AG10803 (cell line): ENCODE measurements at places on chromosomes 1 and 21.

DNA sequence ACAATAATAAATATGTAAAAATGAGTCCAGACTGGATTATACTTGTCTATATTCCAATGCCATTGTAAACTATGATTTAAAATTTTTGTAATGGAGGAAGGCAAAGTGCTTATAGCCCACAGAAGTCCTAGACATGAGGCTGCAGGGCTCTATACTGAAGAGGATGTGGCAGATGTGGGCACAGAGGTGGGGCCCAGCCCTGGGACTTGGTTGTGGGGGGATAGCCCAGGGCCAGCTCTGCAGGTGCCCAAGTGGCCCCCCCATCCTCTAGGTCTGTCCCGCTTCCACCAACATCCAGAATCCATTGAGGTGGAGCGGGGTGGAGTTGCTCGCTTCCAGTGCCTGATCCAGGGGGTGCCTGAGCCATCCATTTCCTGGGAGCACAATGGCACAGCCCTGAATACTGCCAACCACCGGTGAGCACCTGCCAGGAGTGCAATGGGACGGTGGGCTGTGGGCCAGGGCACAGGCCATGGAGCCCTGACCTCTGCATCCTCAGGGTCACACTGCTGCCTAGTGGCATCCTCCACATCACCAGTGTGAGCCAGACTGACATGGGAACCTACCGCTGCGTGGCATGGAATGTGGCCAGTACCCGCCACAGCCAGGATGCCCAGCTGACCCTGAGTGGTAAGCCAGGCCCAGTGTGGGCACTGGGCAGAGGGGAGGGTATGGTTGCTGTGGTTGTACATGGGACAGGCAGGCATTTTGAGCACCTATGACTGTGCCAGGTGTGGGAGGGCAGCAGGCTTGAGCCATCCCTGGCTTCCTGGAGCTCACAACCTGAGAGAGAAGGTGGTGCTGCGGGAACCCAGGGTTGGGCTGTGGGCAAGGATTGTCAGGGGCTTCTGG is 21.0 kb downstream of the SLC27A3 start:
- no peak for DNase-seq

DNA sequence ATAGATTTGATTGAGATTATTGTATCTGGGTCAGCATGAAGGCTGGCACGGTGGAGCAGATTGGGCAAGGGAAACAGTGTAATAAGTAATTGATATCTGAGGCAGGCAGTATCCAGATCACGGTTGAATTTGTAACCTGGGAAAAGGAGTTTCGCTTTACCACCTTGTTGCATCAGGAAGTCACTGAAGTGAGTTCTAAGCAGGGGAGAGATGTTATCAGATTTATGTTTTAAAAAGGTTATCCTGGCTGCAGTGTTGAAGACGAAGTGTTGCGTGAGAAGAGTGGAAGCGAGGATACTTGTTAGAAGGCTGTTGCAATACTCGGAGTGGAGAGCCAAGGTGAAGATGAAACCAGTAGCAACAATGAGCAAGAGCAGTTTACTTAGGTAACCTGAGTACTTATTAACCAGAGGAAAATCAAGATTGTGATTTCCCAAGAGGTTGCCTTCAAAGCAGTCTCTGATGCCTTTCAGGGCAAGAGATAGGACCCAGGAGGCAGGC is 77.8 kb downstream of the LHX9 start:
- DNase-seq = no peak

GRCh38 chr1:31786366-31787060 is 22.4 kb upstream of the ADGRB2 start:
- DNase-seq = no peak

DNA sequence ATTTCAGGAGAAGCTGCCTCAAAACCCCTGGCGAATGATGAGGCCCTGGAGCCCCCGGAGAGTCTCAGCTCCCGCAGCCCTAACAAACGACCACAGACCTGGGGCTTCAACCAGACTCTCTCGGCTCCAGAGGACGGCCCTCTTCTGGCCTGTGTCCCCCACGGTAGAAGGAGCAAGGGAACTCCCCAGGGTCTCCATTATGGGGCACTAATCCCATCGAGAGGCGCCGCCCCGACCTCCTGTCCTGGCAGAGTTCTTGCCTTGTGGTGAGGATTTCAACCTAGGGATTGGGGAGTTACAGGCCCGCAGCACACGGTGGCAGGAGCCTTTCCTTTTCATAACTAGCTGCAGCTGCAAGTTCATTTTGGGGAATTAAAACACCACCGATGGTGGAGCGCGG is 6.2 kb downstream of the FAAP20 start:
- DNase-seq = no peak

DNA sequence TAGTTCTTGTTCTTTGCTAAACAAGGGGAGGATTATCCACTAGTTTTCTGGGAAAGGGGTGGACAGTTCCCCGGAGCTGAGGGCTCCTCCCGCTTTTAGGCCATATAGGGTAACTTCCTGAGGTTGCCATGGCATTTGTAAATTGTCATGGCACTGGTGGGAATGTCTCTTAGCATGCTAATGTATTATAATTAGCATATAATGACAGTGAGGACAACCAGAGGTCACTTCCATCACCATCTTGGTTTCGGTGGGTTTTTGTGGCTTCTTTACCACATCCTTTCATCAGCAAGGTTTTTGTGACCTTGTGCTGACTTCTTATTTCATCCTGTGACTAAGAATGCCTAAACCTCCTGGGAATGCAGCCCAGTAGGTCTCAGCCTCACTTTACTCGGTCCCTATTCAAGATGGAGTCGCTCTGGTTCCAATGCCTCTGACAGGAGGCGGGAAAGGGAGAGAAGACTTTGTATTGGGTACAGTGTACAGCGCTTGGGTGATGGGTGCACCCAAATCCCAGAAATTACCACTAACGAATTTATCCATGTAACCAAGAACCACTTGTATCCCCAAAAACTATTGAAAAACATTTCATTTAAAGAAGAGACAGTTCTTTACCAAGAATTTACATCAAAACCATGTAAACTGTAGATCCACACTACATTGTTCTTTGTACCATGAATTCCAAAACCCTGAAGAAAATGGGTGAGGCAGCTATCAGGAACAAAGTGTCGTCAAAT is 8.7 kb upstream of the SLC2A5 start:
- peak; percentile 47 for DNase-seq

- DNase-seq = no peak
These were observed 96.3 kb downstream of the ARHGEF10L start for GRCh38 chr1:17635811-17636210.
